ENCODE measurements at places on chromosomes 2 and 18.
A peak's percentile ranks its signal among the peaks of the same experiment; 100 is the strongest.

DNA sequence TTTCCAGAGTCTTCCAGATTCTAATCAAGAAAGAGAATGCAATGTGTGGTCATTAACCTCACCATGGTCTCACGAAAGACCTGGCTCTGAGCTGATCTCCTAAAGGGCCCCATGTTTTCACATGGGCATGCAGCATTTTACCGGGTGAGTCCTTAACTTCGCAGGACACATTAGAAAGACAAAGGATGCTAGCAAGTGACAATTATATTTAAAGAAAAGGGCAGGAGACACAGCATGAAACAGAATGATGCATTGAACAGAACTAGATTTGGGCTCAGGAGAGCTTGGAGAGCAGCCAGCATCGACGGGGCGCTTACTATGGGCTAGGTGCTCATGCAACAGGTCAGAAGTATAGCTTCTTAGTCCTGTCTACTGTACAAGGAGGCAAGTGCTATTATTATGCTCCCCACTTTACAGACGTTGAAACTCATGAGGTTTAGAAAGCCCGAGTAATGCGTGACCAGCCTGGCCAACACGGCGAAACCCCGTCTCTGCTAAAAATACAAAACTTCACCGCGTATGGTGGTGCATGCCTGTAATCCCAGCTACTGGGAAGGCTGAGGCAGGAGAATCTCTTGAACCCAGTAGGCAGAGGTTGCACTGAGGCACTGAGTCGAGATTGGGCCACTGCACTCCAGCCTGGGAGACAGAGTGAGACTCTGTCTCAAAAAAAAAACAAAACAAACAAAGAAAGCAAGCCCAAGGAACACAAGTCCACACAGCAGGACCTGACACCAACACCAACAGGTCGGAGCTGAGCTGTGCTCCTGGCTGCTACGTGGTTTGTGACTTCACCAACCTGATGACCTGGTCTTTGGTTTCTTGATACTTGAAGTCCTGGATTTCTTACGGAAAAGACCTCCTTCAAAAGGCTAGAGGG lies 16.1 kb downstream of the MBP start:
- DNase-seq = peak; percentile 3

DNA sequence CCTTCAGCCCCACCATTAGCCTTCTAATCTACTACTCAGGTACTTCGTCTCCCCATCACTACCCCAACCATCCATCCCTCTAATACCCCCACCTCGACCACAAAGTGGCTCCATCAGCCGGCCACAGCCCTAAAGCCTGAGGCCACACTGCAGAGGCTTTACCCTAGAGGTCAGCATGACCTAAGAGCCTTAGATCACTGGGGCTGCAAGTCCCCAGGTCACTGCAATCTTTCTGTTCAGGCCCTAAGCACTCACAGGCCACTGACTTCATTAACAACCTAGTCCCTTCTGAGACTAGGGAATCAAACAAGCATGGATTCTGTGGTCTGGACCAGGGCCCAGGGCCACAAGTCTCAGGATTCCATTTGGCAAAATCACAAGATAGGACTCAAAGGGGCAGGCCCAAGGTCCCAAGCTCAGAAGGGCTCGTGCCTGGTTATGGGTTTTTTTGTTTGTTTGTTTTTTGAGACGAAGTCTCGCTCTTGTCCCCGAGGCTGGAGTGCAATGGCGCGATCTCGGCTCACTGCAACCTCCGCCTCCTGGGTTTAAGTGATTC lies 37.0 kb upstream of the PKDCC start:
- no peak for DNase-seq

- DNase-seq = no peak
Measured at GRCh38 chr2:216299588-216299987, 72.7 kb downstream of the MARCHF4 start.

DNA sequence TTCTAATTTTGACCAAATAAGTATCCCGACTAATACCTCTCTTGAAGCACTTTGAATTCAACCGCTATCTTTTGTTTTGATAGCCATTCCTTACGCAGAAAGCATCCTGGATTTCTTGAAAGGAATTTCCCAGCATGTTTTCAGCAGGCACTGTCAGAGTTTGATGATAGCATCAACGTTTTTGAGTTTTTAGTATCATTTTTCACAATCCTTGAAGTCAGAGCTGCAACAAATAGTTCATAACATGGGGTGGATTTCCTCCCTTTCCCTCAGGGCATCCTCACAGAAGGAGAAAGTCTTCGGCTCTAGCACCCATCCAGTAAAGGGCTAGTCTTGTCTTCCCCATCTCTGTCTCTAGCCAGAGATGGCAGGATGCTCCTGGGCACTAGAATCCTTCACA lies 46.2 kb downstream of the ANKRD44 start:
- DNase-seq = no peak

DNA sequence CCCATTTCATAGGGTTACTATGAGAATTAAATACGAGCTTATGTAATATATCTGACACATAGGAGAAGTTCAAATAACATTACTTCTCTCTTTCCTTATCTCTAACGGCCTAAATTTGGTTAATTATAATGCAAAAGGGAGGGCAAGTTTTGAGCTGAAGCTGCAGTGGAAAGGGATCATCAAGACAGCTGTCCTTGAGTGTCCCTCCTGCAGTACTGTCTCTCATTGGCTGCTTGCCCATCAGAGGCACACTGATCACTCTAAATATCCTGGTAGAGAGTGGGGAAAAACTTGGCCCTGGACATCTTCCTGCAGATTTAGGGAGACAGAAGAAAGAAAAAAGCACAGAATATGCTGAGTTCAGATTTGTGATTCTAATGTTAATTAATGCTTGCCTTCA lies 186.0 kb downstream of the CAMKMT start:
- no peak for DNase-seq

DNA sequence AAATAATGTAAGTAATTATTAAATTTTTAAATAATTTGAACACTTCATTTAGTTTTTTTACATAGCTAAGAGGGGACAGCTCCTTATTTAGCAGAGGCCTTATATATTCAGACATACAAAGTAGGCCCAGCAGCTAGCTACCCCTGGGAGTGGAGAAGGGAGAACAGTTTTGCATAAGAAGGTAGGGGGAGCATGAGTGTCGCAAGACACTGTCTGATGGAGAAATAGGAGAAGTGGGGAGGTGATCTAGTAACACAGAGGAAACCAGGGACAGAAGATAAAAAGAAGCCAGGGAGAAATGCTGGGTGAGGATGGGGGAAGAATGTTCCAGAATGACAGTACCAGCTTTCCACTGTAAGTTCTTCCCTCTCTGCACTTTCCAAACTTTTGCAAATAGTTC lies 16.0 kb upstream of the RGPD4 start:
- DNase-seq = no peak

GRCh38 chr2:198187841-198188240 lies 383.4 kb downstream of the PLCL1 start:
- DNase-seq = no peak

DNA sequence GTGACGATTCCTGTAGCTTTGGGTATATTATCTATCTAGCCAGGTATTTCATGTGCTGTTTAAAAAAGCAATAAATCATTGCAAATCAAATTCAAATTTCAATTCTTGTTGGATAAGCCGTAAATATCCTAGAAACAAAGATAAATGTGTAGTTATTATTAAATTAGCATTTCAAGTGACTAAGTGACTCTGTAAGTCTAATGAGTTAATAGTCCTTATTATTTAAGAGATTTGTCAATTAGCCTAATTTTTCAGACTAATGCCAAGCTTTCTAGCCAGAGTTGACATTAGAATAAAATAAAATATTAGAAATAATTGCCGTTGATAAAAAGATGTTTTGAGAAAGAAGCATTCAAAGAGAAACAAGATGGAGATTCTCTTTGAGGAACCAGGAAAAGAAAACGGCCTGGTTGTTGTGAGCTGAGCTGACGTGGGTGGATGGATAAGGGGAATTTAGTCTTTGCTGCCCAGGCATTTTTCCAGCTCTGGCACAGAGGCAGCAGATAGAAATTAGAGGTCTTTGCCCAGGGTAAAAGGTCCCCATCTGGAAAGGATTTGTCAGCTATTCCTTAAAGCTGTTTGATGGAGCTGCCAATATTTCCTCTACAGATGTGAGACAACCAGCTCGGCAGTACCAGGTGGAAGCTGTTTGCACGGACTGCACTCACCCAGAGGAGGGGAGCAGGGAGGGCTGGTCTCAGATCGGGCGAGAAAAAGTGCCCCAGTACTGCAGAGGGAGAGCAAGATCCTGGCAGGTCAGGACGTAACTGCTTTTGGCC lies 117.3 kb upstream of the SEC11C start:
- peak; percentile 70 for DNase-seq

DNA sequence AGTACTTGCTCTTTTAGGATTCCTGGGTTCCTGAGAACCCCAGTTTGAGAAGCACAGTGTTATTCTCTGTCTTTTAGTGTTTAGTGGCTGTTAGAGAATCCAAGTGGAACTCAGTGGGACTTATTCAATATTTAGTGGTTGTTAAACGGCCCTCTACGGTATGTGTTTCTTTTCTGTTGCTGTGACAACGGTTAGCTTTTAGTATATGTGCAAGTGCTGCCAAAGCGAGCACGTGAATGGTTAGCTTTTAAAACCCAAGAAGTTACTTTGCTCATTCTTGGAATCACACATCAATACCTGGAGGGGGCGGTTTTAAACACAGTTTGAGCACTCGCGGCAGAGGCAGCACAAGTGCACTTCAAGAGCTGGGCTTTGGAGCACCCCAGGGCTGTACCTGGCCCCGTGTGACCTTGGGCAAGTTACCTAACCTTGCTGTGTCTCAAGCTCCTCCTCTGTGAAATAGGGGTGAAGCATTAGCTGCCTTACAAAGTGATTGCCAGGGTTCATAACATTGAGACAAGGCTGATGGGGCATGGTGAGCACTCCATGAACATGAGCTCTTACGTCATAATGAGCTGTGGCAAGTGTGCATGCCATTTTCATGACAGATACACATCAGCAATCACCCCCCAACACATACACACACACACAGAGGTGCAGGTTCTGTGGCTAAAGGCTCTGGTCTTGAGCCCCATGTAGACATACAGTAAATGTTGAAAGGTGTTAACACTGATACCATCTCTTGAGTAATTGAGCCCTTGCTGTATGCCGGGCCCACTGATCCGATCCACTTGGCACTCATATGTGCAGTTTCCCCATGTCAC lies 234.1 kb downstream of the ALPK2 start:
- peak; percentile 52 for DNase-seq

- no peak for DNase-seq
Measured at GRCh38 chr18:79947881-79948610, 3.4 kb downstream of the SLC66A2 start.

GRCh38 chr2:177641331-177641730 lies 248.8 kb downstream of the AGPS start:
- no peak for DNase-seq

DNA sequence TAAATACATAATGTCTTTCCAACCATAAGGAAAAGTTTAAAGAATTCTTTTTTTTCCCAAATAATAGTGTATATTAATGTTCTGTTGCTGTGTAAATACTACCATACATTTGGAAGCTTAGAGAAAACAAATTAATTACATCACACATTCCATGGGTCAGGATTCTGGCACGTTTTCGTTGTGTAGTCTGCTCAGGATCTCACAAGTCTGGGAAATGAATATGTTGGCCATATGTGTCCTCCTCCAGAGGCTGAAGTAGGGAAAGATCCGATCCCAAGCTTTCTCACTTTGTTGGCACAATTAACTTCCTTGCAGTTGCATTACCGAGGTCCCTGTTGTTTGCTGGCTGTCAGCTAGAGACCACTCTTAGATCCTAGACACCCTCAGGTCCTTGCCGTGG lies 83.9 kb downstream of the RPRM start:
- no peak for DNase-seq

- no peak for DNase-seq
Measured at GRCh38 chr2:241356871-241357260, 781 bp downstream of the FARP2 start.

- no peak for DNase-seq
Measured at GRCh38 chr2:375956-376307, 88.0 kb upstream of the ALKAL2 start.

GRCh38 chr18:48003426-48004349 lies 73.2 kb upstream of the SMAD2 start:
- DNase-seq = no peak

GRCh38 chr18:59646228-59646962 lies 50.8 kb downstream of the CCBE1 start:
- DNase-seq = no peak

GRCh38 chr2:26721115-26722032 lies 28.9 kb downstream of the KCNK3 start:
- DNase-seq = no peak

DNA sequence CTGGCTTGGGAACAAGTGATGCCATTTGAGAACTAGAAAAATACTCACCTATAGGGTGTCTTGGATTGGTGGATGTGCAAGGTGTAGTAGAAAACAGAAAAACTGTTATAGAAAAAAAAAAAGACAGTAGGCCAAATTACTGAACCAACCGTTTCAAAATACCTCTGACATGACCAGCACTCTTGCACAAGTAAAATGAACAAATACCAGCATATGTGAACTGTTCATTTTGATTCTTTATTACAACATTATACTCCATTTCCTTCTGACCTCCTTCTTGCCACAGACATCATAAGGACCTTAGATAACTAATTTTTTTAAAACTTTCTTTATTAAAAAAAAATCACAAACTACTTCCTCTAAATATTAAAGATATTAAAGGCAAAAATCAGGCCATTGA lies 125.5 kb downstream of the ATAD2B start:
- no peak for DNase-seq

GRCh38 chr18:40607542-40608148 lies 1347.4 kb upstream of the PIK3C3 start:
- no peak for DNase-seq

DNA sequence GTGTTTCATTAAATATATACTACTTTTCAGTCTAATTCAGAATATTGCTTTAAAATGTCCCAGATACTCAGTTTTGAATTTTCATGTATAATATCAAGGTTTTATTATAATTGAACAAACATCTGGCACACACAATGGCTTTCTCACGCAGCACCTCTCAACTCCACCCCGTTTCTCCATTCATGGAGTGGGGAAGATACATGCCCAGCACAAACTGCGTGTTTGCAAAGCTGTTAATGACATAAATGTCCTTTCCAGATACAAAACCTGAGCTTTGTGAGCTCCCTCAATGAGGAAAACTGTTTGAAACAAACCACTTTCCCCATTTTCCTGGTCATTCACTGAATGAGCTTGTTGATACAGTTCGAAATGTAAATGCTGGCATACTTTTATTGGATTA lies 150.3 kb upstream of the RASGRP3 start:
- DNase-seq = no peak

DNA sequence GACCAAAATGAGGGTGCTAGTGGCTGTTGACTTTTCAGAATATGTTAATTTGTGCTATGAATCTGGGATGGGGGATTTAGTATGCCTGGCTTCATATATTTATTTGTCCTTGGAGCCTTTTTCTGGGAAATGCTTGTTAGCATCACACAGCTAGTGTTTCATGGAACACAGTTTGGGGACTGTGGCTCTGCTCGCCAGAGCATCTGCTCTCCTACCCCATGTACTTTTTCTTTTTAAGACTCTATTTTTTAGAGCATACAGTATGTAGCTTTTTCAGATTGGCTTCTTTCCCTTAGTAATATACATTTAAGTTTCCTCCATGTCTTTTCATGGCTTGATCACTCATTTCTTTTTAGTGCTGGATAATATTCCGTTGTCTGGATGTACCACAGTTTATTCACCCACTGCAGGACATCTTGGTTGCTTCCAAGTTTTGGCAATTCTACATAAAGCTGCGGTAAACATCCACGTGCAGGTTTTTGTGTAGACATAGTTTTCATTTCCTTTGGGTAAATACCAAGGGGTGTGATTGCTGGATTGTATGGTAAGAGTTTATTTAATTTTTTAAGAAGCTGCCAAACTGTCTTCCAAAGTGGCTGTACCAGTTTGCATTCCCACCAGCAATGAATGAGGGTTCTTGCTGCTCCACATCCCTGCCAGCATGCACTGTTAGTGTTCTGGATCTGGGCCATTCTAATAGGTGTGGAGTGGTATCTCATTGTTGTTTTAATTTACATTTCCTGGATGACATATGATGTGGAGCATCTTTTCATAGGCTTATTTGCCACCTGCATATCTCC lies 44.1 kb downstream of the EFR3B start:
- no peak for DNase-seq

Measured in ascending aorta (tissue), 2 donors.